EL (cell line): ENCODE measurements at places on chromosomes 2 and 18.

- peak; percentile 37 for DNase-seq
Observed at GRCh38 chr2:24818721-24819167, 25.5 kb downstream of the CENPO start.

GRCh38 chr2:23377771-23378170, 7.2 kb upstream of the KLHL29 start:
- DNase-seq, result peak; percentile 29

- DNase-seq, result peak; percentile 99
Observed at GRCh38 chr2:217695033-217695520, 307.7 kb downstream of the TNS1 start.

GRCh38 chr2:128178650-128179460, 87.9 kb downstream of the UGGT1 start:
- peak; percentile 69 for DNase-seq

GRCh38 chr2:99481941-99482340, 7.9 kb downstream of the REV1 start:
- DNase-seq, result peak; percentile 35

DNA sequence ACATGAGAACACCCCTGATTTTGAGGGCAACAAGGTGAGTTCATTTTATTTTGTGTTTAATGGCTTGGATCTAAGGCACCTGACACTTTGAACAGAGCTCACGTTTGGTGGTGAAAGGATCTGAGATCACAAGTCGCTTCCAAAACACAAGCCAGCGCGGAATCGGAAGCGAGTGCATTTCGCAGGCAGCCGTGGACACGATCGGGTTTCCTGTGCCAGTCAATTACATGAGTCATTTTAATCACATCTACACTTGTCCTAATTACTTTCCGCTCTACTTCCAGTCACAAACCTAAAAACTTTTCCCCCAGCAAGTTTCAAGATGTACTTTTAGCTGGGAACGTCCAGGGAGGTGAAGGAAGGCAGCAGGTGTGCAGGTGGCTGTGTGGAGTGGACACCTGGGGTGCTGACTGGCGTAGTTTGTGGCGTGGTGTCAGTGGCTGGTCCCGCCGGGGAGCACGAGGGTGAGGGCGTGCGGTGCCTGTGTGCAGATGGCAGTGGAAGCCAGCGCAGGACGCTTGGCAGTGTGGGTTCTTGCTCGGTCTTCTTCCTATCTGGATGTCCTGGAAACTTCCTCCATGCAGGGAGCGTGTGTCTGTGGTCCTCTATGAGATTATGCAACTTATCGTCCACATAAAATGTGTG, 75.6 kb downstream of the DCDC2C start:
- no peak for DNase-seq
